ENCODE measurements at places on chromosomes 6 and 20.

GRCh38 chr6:146041282-146041681, 12.4 kb downstream of the GRM1 start:
- no peak for DNase-seq

- DNase-seq = no peak
Measured at GRCh38 chr6:71139249-71139648, 149.4 kb upstream of the OGFRL1 start.

GRCh38 chr20:54212226-54212625, 4.3 kb downstream of the PFDN4 start:
- no peak for DNase-seq

- DNase-seq = peak; percentile 37
Measured at GRCh38 chr6:79824202-79824601, 123.2 kb downstream of the ELOVL4 start.

DNA sequence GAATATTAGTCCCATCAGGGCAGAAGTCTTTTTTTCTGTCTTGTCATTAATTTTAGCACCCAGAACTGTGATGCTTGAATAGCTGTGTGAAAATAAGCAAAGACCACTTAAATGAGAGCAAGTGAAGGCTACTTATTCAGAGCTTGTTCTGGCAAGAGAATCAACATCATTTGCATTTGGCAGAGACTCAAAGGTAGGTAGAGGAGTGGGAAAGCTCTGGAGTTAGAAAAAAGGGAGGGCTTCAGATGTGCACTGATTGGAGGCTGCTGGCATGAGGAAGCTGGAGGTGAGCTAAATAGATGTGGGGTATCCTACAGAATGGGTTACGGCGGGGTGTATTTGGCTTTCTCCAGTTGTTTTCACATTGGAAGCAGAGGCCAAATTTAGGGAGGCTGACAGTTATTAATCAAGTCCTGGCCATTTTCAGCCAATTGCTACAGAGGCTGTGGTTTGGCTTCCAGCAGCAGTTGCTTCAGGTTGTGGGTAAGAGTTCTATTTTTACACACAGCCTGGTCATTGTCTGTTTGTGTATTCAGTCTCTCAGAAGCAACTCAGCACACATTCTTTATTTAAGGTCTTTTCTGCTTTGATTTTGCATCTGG, 254.3 kb downstream of the BTBD3 start:
- peak; percentile 37 for DNase-seq

GRCh38 chr20:6038256-6038655, 15.6 kb downstream of the LRRN4 start:
- no peak for DNase-seq

GRCh38 chr6:22049002-22049401, 247.8 kb downstream of the PRL start:
- DNase-seq = no peak

- DNase-seq = no peak
Measured at GRCh38 chr6:3278691-3279090, 19.9 kb downstream of the PSMG4 start.

- no peak for DNase-seq
Measured at GRCh38 chr6:76633259-76633658, 560.8 kb upstream of the IMPG1 start.

GRCh38 chr20:41453010-41453950, 86.7 kb upstream of the EMILIN3 start:
- DNase-seq = peak; percentile 67

DNA sequence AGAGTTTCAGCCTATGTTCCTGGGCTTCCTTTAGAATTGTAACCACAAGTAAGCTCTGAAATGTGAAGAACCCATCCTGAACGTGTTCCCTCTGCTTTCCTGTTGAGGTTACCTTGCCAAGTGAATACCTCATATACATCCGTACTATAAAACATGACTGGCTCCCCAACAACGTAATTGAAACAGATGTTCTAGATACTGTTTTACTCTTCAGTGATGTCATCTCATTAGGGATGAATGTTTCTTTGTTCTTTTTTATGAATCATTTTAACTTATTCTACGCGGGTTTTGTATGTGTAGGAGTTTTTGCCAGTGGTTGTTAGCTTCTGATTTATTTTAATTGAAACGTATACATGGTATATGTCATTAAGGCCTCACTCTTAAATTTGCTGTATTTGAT, 166.8 kb downstream of the SAMD5 start:
- no peak for DNase-seq

DNA sequence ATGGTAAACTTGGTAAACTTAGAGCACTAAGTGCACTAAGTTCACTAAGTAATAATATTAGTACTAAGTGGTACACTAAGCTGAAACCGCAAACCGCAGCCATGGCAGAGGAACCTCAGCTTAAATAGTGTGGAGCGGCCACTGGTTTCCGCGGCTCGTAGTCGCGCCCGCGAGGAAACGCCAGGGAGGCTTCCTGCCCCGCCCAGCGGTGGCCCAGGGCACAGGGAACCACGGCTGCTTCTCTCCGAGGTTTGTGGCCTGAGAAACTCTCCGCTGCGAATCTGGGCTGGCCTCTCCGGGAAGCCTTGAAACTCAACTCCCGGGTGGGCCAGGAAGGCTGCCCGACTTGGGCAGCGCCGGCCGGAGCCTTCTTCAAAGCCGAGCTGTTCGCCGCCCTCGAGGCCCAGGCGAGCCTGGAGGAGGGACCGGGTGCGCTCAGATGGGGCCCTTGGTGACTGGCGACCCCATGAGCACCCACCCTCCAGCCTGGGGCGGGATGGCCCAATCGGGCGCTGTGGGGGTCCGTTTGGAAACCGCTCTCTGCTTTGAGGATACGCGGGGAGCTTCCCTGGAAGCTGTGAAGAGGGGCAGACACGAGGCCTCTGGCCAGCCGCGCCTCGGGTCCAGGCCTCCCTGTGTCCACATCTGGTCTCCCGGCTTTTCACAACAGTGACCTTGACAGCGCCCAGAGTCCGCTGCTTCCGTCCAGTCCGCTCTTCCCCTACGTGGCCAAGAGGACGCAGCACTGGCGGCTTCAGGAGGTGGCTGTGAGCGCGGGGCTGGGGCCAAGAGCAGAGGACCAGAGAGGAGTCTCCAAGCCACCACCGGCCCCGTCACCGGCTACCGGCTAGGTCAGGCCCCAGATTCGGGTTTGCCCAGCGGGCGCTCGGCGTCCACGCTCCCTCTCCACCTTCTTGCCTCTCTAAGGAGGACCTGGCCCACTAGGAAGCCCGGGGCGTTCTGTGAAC, 25.4 kb upstream of the HLA-E start:
- no peak for DNase-seq

DNA sequence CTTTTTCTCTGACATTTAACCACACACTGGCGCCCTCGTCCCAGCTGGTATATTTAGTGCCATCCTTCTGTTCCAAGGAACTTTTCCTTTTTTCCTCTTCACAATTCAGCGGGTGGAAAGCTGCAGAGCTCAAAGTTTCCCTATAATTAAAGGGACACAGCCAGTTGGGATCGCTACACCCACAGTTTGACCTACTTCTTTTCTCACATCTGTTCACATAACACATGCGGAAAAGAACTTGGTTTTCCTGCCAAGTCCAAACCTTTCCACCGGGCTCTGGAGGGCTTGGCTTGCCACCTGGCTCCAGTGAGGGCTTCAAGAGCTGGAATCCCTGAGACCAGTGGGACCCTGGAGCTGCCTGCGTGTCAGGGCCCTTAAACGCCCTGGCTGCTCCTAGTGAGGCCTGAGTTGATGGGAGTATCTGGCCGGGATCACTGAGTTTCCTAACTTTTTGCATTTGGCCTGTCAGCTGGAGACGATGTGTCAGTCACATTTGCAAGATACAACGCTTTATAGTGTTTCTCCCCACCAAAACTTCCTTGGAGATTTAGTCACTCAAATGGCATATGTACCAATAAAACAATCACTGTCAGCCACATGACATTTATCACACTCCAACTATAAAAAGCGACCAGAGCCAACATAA, 176.0 kb downstream of the SASH1 start:
- DNase-seq = no peak

DNA sequence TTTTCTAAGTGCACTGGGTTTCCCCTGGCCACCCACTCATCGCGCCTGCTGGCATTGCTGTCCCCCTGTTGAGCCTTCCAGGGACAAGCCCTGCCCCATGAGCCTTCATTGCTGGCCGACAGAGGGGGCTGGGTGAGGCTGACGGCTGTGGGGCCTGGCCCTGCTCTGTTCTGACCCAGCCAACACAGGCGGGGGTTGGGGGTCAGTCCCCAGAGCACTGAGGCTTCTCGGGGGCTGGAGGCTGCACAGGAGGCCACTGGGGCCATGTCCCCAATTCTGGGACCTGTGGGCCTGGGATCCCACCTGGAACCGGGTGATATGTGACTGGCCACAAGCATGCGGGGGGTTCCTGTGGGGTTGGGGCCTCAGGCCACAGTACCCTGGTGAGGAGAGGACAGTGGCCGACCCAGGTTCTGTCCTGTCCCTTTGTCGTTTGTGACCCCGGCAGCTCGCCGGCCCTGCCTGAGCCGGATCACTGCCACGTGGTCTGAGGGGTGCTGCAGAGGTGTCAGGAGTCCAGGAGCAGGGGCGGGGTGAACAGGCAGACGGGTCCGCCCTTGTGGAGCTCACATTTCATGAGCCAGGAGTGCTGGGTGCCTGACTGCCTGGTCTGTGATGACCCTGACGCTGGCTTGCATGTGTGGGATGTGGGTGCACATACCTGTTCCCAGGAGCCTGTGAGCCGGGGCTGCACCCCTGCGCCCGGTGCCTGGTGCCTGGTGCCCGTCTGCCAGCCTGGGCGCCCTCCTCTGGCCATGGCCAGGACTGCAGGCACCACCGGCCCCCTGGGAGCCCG, 2.1 kb upstream of the COL20A1 start:
- DNase-seq = no peak

GRCh38 chr6:27668442-27669294, 195.8 kb upstream of the ZNF184 start:
- DNase-seq = peak; percentile 50

- no peak for DNase-seq
Measured at GRCh38 chr20:58843128-58843556, 7.6 kb downstream of the GNAS-AS1 start.

GRCh38 chr20:11957911-11958310, 40.2 kb downstream of the BTBD3 start:
- no peak for DNase-seq

GRCh38 chr20:38536310-38536709, 44.7 kb upstream of the ADIG start:
- no peak for DNase-seq

DNA sequence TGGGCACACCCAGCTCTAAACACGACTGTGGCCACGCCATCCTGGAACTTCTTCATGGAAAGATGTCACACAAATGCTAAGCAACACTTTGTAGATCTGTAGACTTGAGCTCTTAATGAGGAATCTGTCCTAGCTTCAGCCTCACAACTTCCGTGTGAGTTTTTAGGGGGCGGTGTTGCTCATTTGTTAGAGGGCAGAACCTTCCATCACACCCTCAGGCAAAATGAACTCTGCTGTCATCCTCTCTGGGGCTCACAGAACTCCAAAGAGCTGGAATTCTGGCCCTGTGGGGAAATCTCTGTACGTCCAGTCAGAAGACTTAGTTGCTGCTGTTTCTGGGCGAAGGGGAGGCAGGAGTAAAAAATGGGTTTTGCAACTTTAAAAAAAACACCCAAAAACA, 49.8 kb downstream of the NRN1 start:
- no peak for DNase-seq

DNA sequence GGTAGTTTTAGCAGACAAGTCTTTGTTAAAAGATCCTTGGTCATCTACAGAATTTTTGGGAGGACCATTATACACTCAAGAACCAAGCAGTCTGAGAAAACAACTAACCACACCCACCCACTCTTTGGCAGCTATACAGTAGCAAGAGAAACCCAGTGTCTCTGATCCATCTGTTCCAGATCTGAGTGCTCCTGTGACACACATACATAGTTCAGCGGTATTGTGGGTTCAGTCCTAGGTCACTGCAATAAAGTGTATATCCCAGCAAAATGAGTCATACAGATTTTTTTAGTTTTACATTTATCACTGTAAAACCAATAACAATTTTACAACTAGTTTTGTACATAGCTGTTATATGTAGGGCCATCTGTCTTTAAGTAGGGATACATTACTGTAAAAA, 47.4 kb upstream of the PAK5 start:
- no peak for DNase-seq

- DNase-seq = no peak
Measured at GRCh38 chr6:148365041-148365440, 22.4 kb downstream of the SASH1 start.

DNA sequence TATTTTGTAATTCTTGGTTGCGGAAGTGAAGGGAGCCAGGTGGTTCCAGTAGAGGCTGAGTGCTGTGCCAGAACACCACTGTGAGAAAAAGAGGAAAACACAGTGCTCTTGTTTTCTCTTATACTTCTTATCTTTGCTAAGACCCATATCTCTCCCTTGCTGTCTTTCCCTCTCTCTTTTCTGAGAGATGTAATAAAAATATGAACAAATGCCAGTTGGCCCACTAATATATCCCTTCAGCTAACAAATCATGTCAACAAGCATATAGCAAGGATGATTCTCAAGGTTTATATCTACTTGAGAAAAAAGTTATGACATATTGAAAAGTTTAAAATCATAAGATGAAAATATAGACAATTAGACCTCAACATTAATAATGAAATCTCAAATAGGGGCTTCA, 758.3 kb downstream of the HDGFL1 start:
- no peak for DNase-seq

- DNase-seq = no peak
Measured at GRCh38 chr20:59830665-59831023, 102.8 kb downstream of the SYCP2 start.

DNA sequence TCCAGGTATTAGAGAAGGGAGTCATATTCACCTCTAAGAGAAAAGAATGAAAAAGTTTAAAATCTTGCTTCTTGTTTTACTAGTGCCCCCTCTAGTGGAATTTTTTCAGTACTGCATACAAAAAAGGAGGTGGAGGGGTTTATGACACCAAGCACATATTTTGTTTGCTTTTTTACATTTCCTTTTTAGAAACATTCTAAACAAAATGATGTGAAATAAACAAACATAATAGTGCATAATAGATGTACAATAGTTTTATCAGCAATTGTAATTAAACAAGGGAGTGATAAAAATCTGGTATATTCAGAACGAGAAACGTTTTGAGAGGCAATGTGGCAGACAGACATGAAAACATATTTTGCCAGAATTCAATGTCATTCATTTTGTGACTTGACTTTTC, 111.0 kb upstream of the TFAP2D start:
- DNase-seq = peak; percentile 17

- no peak for DNase-seq
Measured at GRCh38 chr6:35790683-35791082, 6.4 kb downstream of the CLPS start.

All from NCI-H446 (cell line).